H9 (cell line): ENCODE measurements at places on chromosomes 3 and 15. TPM values are rescaled to one million over a fixed set of nuclear protein-coding genes. Genes with fewer than 3 reads are reported as not detected.

- no peak for DNase-seq
- peaks cover 11% of the 10 kb centered on the region for H3K36me3 ChIP-seq
- H3K27ac ChIP-seq = no peak overlapping the region
- H3K4me3 ChIP-seq = no peak overlapping the region
- H3K27me3 ChIP-seq = no peaks in the 10 kb centered on the region
- no peaks in the 10 kb centered on the region for H3K4me1 ChIP-seq
Observed at GRCh38 chr3:109372639-109373038, 35.3 kb upstream of the DPPA4 start.

DNA sequence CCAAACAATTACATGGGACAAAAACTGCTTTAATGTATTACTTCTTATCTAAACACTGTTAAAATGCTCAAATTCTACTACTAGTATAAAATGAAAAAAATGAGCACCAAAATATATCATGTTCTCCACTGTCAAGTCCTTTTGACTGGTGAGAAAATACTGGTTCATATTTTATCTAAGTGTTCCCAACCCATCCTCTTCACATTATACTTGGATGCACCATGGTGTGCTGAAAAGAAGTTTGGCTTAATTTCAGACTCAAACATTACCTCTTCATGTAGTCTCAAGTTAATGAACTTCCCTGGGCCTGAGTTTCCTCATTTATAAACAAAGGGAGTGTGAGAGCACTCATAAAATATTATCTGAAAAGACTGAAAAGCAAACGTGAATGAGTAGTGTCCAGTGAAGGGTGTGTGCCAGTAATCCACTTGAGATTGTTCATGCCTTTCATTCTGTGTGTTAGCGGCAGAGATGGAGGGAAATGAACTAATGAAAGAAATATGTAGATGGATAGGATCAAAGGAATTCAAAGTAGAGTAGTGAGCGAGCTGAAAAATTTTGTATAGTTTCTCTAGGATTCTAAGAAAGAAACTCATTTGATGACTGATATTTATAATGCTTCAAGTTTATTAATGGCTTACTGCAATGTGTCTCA, 263.2 kb downstream of the NLGN1 start:
- H3K4me3 ChIP-seq = no peak overlapping the region
- no peaks in the 10 kb centered on the region for H3K36me3 ChIP-seq
- H3K27ac ChIP-seq = no peak overlapping the region
- DNase-seq = no peak

DNA sequence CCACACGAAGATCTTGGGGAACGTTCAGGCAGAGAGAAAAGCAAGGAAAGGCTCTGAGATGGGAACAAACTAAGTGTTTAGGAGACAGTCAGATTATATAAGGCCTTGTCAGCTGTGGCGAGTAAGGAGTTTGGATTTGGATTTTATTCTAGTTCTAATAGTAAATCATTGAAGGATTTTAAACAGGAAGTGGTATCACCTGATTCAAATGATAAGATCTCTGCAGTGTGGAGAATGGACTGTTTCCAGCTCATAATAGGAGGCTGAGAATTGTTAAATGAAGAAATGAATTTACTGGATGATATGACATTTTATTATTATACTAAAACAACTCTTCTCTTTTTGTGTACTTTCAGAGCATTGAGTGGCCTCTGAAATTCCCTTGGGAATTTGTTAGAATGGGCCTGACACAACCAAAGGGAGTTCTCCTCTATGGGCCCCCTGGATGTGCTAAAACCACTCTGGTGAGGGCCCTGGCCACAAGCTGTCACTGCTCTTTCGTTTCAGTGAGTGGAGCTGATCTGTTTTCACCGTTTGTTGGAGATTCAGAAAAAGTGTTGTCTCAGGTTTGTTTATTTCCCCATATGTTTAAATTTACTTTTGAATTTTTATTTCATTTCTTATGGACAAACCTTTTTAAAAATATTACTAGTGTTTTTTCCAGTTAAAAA, 36.0 kb upstream of the GATM start:
- no peak overlapping the region for H3K4me3 ChIP-seq
- H3K36me3 ChIP-seq = peaks cover 84% of the 10 kb centered on the region
- no peak overlapping the region for H3K27ac ChIP-seq
- no peak for DNase-seq
- H3K4me1 ChIP-seq = no peaks in the 10 kb centered on the region
- no peaks in the 10 kb centered on the region for H3K27me3 ChIP-seq

- no peak overlapping the region for H3K4me3 ChIP-seq
- DNase-seq = no peak
- H3K4me1 ChIP-seq = no peaks in the 10 kb centered on the region
- H3K27ac ChIP-seq = no peak overlapping the region
Observed at GRCh38 chr3:157360044-157360443, 76.6 kb upstream of the PTX3 start.

- no peak for DNase-seq
- H3K27me3 ChIP-seq = no peaks in the 10 kb centered on the region
- H3K4me1 ChIP-seq = no peaks in the 10 kb centered on the region
- H3K36me3 ChIP-seq = no peaks in the 10 kb centered on the region
Observed at GRCh38 chr3:184672977-184673870, 38.6 kb downstream of the MAGEF1 start.

DNA sequence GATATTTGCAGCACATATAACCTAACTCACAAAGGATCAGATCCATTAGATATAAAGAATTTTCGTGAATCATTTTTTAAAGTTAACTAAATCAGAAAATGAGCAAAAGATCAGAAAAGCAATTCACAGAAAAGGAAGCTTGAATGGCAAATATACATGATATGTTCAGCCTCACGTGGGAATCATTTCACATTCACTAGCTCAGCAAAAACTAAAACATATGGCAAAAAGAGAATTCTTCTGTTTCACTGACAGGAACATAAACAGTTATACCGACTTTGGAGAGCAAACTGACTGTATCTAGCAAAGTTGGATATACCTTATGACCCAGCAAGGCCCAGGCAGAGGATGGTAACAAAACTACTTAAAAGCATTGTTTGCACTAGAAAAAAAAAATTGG, 34.0 kb upstream of the NR2E3 start:
- H3K27ac ChIP-seq = no peak overlapping the region
- H3K27me3 ChIP-seq = no peaks in the 10 kb centered on the region
- H3K4me3 ChIP-seq = no peak overlapping the region
- no peak for DNase-seq
- no peaks in the 10 kb centered on the region; the same call in 1 of the 2 replicates for H3K4me1 ChIP-seq

DNA sequence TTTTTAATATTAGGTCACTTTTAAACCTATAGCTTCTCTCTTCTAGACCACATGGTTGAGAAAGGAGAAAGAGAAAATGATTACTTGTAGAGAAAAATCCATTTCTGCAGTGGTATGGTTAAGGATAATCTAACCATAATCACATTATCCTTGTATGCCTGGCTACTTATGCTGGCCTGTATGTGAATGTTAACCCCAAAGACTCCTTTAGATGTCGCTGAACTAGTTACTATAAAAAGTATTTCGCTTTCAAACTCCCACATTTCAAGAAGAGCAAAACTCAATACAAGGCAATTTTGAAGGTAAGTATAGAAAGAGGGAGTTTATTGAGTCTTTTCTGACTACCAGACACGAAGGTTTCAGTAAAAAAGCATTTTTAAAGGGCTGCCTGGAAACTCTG, 2.2 kb downstream of the KCTD6 start:
- no peaks in the 10 kb centered on the region for H3K27me3 ChIP-seq
- no peak for DNase-seq
- no peak overlapping the region; the same call in 1 of the 3 replicates for H3K4me3 ChIP-seq
- peaks cover 8% of the 10 kb centered on the region for H3K36me3 ChIP-seq
- no peak overlapping the region for H3K27ac ChIP-seq

- H3K36me3 ChIP-seq = peaks cover 13% of the 10 kb centered on the region; the same call in 1 of the 2 replicates
- no peak overlapping the region for H3K4me3 ChIP-seq
- H3K27me3 ChIP-seq = no peaks in the 10 kb centered on the region
- H3K27ac ChIP-seq = no peak overlapping the region
Observed at GRCh38 chr3:122907471-122907870, 112.6 kb downstream of the SLC49A4 start.

PTH1R gene
- 0.99 and 1.0 TPM in 2 replicates for total RNA-seq

DNA sequence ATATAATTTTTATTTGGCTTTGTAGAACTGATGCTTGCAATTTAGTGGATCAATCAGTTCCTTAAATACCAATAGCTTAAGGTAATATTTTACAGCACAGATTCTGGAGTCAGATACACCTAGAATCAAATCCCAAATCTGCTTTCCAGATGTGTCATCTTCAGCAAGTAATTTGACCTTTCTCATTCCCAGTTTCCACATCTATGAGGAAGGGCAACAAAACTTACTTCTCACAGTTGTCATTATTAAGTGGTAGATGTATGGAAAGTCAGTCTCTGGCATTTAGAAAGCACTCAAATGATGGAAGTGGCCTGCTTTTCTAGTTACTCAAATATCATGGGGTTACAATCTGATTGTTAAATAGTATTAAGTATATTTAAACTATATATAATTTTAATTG, 767.0 kb downstream of the CADM2 start:
- H3K4me1 ChIP-seq = no peaks in the 10 kb centered on the region
- no peak overlapping the region for H3K4me3 ChIP-seq
- no peak overlapping the region for H3K27ac ChIP-seq
- no peaks in the 10 kb centered on the region for H3K27me3 ChIP-seq

DNA sequence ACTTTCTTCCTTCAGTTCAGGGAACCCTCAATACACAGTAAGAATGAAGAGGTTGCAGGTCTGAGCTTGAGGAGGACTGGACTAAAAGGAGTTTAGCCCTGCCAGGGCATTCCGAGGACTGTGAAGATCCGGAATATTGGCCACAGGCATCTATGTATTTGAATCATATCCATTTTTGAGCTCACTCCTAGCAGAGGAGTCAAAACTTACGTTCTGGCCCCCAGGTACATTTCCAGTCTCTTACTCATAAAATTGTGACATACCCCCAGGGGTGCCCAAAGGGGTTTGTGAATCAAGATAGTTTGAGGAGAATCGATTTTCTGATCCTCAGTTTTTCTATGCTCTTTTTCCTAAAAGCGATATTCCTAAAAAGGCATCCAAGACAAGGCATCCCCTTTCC, 27.6 kb upstream of the SRP14 start:
- no peaks in the 10 kb centered on the region for H3K27me3 ChIP-seq
- DNase-seq = no peak
- peaks cover 9% of the 10 kb centered on the region; the same call in 1 of the 2 replicates for H3K4me1 ChIP-seq
- H3K36me3 ChIP-seq = no peaks in the 10 kb centered on the region
- H3K4me3 ChIP-seq = no peak overlapping the region

GRCh38 chr15:87841426-87841998, 415.0 kb downstream of the NTRK3 start:
- H3K4me1 ChIP-seq = no peaks in the 10 kb centered on the region
- no peaks in the 10 kb centered on the region for H3K27me3 ChIP-seq
- H3K36me3 ChIP-seq = peaks cover 2% of the 10 kb centered on the region; the same call in 1 of the 3 replicates
- no peak for DNase-seq

DNA sequence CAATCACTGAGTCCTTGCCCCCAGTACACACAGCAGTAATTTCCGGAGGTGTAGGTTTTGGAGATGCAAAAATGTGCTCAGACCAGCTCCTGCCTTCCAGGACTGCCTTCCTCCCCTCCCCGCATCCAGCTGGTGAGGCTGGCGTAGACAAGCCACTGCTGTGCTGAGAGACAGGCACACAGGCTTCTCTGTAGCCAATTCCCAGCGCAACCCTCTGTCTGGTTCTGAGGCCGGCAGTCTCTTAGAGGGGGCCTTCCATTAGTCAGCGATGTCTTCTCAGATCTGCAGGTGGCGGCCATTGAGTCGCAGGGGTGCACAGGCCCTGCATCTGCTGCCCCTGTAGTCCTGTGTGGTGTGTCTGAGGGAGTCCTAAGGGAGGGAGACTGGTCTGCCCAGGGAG, 114.4 kb downstream of the DNAJB8 start:
- no peak for DNase-seq
- H3K27me3 ChIP-seq = no peaks in the 10 kb centered on the region
- no peaks in the 10 kb centered on the region; the same call in 1 of the 2 replicates for H3K4me1 ChIP-seq
- H3K27ac ChIP-seq = no peak overlapping the region

GRCh38 chr15:90149609-90150340, 47.5 kb upstream of the IDH2 start:
- H3K4me3 ChIP-seq = no peak overlapping the region
- H3K36me3 ChIP-seq = no peaks in the 10 kb centered on the region
- no peak overlapping the region for H3K27ac ChIP-seq
- no peaks in the 10 kb centered on the region for H3K27me3 ChIP-seq

- H3K27ac ChIP-seq = no peak overlapping the region
- no peaks in the 10 kb centered on the region for H3K4me1 ChIP-seq
- H3K36me3 ChIP-seq = no peaks in the 10 kb centered on the region
- DNase-seq = no peak
- H3K27me3 ChIP-seq = no peaks in the 10 kb centered on the region
Observed at GRCh38 chr3:123053107-123053506, 13.7 kb upstream of the PDIA5 start.

CCDC191 gene
- total RNA-seq = 0.68 and 0.81 TPM in 2 replicates

DNA sequence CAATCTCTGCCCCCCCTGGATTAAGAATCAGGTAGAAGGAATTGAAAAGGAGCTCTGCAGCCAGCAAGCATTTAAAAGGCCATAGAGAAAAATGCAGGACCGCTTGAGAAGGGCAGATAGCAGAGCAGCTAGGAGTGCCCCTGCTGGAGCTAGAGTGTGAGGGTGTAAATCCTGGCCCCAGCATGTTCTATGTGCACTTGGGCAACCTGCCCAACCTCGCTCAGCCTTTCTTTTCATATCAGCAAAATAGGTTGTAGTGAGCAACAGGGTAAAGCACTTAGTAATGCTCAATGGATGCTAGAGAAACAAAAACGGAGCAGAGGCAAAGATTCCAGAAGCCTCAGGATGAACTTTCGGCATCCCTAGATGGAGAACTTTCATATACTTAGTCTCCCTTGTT, 25.0 kb upstream of the THBS1 start:
- no peak overlapping the region for H3K27ac ChIP-seq
- H3K4me3 ChIP-seq = no peak overlapping the region
- no peak for DNase-seq
- H3K36me3 ChIP-seq = no peaks in the 10 kb centered on the region
- H3K27me3 ChIP-seq = no peaks in the 10 kb centered on the region
